HT-29 (cell line): ENCODE measurements at places on chromosomes 2 and 18. TPM values are rescaled to one million over a fixed set of nuclear protein-coding genes. Genes with fewer than 3 reads are reported as not detected.

Gene ABCG5
- not detected in 2 replicates for total RNA-seq

Gene DSC3
- total RNA-seq: 0.03 TPM in 1 of 2 replicates, not detected in the other

Gene BMP10
- total RNA-seq: not detected in 2 replicates

Gene TOGARAM2
- total RNA-seq: 0.20 and 0.83 TPM in 2 replicates

Gene CAD
- total RNA-seq: 78.5 and 88.5 TPM in 2 replicates
